Epithelial cell of prostate (primary cell): ENCODE measurements at places on chromosomes 16 and 17.

DNA sequence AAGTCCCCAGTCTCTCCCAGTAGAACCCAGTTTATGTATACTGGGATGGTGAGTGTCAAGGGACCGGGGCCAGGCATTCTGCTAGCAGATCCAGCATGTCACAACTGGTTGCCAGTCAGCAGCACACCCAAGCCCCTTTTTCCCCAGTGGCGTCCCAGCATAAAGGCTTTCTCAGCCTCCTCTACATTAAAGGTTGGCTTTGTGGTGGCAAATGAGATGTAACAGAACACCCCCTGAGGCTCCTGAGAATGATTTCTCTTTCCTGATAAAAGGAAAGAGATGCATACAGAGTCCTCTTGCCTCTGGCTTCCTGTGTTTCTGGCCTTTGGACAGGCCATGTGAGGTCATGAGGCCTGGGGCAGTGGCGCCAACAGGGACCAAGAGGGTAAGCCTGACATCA lies 27.9 kb downstream of the IRX6 start:
- no peak for DNase-seq

- peak; percentile 55 for DNase-seq
Measured at GRCh38 chr17:51050291-51051033, 70.2 kb downstream of the SPAG9 start.

DNA sequence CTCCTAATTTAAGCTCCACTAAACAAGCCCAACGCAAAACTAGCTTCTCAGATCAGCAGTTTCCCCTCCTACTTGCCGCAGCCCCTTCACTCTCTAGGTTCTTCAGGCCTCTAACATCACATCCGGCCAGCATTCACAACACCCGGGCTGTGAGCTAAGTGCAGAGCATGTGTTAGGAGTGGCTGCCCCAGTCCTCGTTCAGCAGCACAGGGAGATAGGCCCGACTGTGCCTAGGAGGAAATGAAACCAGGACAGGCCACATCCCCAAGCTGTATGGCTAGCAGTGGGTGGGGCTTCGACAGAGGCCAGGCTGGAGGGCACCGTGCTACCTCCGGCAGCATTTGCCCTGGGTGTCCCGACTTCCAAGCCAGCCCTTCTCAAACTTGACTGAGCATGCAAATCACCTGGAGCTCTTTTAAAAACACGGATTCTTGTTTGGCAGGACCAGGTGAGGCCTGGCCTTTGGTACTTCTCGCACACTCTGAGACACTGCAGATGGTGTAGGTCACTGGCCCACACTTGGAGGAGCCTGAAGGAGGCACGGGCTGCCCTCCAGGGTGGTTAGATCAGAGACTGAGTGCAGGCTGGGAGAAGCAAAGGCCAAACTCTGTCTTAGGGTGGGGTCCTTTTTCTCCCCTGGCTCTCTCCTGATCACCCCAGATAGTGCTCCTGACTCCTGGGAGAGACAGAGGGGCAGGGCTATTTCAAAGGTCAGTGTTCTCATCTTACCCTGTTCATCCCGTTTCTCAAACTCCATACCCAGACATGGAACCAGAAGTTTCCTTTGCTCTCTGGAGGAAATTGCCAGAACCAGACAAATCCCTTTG lies 202.0 kb downstream of the C16orf78 start:
- no peak for DNase-seq

DNA sequence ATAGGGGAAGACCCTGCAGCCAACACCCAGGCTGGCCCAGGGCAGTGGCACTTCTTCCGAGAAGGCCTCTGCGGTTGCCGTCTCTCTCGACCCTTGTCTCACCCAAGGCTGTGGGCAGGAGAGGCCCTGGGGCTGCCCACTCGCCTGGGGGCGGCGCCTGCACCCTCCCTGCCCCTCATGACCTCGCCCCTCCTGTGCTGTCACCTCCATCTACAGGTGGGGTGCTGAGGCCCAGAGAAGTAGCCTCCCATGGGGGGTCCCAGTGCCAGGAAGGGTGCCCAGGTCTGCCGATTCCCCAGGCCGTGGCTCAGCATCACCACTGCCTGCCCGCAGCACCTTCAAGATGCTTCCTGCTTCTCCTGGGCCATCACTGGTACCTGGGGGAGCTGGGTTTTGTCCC lies 992 bp downstream of the NLRC3 start:
- DNase-seq, result no peak

DNA sequence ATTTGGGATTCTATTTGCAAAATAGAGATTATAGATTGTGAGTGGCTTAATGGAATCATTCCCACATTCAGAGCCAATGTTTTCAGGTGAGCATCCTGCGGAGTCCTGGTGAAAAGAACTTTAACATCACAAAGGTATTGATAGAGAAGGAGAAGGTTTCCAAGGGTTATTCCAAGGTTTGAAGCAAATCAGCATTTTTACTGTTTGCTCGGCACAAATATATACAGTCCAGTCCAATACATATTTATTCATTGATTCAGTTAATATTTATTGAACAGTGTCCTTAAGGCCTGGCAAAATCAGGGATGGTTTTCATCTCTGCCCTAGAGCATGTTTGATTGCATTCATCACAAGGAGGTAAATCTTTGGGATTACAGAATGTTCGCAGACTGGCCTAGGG lies 6.4 kb downstream of the MPV17L start:
- no peak for DNase-seq

- no peak for DNase-seq
Measured at GRCh38 chr16:19744670-19745069, 26.6 kb downstream of the IQCK start.

DNA sequence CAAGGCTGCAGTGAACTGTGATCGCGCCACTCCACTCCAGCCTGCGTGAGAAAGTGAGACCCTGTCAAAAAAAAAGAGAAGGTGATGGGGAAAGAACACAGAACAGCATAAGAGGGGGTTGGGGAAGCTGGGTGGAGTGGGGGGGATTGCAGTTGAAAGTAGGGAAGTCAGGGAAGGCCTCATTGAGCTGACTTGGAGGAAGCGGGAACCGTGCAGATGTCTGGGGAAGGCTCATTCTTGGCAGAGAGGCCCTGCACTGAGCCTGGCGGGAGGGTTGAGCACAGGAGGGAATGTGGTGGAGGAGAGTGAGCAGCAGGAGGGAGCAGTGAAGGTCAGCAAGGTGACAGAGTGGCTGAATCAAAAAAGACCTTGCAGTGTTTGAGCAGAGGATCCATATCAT lies 26.9 kb downstream of the IL4R start:
- no peak for DNase-seq

DNA sequence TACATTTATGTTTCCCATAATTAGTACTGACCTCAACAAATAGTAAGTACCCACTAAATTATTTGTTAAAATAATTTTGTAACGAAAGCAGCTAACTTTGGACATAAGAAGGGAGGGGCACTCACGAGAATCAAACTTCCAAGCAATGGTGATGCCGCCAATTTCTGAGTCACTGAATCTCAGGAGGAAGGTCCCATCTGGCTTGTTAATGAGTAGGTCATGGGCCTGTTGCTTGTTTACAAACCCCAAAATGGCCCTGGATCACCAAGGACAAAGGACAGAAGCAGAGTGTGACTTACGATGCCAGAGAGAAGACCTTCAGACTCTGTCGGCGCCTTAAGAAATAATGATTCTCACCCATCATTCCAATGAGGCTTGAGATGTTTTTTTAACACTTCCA lies 15.8 kb upstream of the GHDC start:
- DNase-seq, result no peak

DNA sequence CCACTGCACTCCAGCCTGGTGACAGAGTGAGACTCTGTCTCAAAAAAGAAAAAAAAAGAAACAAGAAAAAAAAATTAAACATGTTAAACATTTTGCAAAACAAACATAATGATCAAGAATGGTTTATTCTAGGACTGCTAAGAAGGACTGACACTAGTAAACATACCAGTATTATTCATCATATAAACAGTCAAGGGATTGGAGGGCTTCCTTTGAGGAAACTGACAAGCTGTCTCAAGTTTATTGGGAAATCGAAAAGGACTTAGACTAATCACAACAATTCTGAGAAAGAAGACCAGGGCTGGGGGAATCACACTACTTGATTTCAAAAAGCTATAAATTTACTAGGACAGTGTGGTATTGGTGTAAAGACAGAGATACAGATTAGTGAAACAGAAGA lies 75.5 kb downstream of the MYH10 start:
- DNase-seq, result no peak

DNA sequence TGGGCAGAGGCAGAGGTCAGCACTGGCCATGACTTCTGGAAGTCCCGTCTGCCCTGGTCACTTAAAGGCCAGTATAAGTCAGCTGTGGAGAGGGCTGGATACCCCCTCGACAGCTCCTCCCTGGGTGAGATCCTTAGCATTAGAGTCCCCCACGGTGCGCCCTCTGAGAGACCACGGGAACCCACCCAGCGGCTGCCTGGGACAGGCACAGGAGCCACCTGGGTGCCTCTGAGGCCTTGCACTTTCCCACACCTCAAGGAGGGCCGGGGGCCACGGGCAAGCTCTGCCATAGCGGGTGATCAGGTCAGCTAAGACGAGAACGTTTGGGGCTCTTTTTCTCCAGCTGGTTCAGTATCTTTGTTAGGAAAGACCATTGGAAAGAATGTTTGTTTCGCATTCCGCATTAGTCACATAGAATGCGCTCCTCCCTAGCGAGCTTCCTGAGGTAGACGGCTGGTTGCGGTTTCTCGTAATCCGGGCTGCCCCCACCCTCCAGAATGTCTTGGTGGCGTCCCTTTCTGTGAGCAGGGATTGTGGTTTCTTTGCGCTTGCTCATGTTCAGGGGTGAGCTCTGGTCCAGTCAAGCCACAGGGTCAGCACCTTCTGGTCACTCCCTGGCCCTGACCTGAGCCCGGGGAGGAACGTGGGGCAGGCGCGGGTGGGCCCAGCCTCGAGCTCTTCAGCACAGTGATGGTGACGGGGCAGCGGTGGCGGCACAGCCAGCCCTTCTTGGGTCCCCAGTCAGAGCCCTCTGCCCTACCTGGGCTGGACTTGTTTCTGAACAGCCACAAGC lies 25.2 kb downstream of the NME3 start:
- DNase-seq, result no peak

DNA sequence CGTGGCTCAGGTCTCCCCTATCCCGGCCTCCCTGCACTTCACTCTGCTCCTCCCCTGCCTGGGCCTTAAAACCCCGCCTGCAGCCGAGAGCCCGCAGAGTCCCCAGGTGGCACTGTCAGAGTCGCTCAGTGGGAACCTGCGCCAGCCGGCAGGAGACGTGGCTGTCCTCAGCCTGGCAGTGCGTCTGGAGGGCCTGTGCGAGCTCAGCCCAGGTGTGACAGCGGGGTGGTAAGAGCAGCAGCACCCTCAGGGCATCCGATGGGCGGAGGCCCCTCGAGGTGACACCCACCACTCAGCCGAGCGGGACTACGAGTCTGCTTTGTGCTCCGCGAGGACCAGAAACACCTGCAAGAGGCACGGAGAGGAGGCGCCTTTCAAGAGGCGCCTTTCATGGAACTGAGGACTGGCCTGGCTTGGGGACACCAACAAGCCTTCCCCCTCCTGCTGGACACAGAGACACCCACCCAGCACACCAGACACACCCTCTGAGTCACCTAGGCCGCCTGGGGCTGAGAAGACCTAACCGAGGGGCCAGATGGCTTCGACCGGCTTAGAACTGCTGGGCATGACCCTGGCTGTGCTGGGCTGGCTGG lies at the start of gene CLDN9:
TSS of gene CLDN9 (plus strand) at position 96 of the 593 bp plus-strand sequence. CDS start at position 536, 440 bp downstream.
- no peak for DNase-seq

- no peak for DNase-seq
Measured at GRCh38 chr17:47204722-47205418, 4.3 kb upstream of the MYL4 start.

DNA sequence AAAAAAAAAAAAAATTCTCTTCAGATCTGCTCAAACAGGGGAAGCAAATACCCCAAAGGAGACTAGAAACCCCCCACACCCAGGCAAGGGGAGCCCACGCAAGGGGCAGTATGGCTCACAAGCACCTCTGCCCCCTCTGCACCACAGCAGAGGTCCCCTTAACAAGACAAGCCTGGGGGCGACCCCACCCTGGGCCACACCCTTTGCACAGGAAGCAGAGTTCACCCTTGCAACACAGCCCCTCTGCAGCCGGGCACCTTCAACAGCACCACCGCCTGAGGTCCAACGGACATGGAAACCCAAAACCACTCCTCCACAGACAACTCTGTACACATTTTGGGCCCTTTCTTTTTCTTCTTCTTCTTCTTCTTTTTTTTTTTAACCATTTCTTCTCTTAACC lies 12.8 kb downstream of the AXIN1 start:
- no peak for DNase-seq

- DNase-seq, result peak; percentile 90
Measured at GRCh38 chr16:72927199-72928089, 120.5 kb downstream of the ZFHX3 start.

DNA sequence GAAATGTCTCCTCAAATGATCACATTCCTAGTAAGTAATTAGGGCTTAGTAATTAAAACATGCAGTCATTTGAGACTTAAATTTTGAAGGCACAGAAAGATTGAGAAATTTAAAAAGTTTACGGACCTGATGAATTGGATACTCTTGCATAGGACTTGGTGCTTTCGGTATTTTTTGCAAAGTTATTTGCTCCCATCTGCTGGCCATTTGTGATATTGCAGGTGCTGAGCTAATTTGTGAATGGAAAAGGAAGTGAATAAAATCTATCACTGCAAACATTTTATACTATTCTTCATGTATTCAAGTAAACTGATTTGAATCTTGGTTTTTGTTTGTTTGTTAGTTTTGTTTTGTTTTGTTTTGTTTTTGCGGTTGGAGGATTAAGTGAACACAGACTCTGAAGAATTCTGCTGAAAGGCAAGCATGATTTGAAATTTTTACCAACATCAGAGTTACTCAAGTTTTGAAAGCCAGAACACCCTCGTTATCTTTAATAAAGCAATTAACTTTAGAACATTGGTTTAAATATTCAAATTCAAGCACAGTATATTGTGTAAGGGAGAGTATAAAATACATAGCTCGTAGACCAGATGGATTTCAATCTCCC lies 689.5 kb upstream of the RBFOX1 start:
- no peak for DNase-seq
